Astrocyte of the hippocampus (primary cell): ENCODE measurements at places on chromosomes 3 and 15.

DNA sequence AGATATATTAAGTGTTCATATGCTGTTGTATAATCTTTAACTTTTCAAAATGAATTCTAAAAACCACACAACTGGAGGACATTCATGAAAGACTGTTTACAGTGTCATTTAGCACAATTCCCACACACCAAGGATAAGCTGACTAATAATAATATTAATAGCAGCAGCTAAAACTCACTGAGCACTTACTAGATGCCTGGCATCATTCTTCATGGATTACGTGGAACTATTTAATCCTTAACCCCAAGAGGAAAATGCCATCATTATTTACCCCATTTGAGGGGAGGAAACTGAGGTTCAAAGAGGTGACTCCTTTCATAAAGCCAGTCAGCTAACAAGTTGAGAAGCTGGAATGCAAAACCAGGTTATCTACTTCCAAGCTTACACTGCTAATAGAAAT lies 77.0 kb downstream of the TMEM108 start:
- no peak for DNase-seq

GRCh38 chr15:89328398-89329254 lies 6.0 kb downstream of the POLG start:
- no peak for DNase-seq

DNA sequence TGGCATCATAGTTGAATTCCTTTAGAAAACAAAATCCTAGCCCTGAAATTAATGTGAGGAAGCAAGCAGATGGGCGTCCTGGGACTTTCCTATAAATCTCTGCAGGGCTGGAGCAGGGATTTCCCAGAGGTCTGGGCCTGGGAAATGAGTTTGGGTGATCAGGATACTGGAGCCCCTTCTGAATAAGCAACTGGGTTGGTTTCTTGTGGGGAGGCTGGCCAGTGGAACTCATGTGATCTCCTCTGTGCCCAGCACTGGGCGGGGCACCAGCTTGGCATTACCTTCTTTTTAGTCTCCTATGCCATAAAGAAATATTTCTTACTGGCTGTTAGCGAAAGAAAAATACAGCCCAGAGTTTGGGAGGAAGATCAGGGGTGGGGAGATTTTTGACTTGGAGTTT lies 1.7 kb downstream of the THSD4 start:
- no peak for DNase-seq

DNA sequence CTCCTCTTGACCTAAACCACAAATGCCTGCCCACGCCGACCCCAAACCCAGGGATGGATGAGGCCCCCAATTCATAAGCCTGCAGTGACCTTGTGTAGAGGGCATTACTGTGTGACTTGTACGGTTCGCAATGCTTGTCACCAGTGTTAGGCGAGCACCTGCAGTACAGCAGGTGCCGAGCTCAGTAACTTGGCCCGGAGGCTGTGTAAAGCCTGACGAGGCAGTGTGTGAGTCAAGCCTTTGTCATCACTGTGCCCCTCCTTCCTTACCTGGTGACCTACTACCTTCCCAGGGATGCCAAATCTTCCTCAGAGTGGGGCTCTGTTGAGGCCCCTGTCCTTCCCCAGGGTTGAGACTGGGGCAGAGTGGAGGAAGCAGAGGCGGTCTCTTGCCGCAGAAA lies 37.2 kb upstream of the TMEM115 start:
- DNase-seq: no peak

GRCh38 chr3:148073721-148074456 lies 623.8 kb upstream of the AGTR1 start:
- DNase-seq: no peak

GRCh38 chr3:71069797-71070196 lies 513.7 kb downstream of the FOXP1 start:
- DNase-seq: no peak

DNA sequence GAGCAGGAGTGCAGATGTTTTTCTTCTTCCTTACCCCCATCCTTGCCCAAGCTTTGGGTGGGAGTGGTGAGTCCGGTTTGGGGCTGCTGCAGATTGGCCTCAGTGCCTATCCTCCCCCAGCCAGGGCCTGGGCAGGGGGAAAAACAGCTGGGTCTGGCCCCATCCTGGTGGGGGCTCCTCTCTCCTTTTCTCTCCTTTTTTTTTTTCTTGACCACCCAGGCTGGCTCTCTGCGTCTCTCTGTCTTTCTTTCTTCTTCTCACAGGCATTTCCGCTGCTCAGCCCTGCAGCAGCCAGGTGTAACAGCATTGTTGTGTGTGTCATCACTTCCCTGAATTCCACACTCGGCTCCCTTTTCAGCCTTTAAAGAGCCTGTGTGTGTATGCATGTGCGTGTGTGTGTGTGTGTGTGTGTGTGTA lies 2.0 kb downstream of the FOXL2NB start:
- no peak for DNase-seq

DNA sequence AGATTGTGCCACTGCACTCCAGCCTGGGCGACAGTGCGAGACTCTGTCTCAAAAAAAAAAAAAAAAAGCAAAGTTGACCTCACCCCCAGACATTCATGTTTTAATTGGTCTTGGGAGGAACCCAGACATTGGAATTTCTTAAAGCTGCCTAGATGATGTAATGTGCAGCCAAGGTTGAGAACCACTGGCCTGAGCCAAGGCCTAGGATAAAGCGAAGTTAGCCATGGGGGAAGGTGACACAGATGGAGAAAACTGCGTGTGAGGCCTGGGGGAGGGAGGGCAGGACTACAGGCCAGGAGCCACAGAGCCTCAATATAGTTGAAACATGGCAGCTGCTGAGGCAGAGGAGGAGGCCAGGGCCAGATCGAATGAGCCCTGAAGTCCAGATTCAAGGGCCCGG lies 21.0 kb downstream of the GLB1 start:
- peak; percentile 57 for DNase-seq

DNA sequence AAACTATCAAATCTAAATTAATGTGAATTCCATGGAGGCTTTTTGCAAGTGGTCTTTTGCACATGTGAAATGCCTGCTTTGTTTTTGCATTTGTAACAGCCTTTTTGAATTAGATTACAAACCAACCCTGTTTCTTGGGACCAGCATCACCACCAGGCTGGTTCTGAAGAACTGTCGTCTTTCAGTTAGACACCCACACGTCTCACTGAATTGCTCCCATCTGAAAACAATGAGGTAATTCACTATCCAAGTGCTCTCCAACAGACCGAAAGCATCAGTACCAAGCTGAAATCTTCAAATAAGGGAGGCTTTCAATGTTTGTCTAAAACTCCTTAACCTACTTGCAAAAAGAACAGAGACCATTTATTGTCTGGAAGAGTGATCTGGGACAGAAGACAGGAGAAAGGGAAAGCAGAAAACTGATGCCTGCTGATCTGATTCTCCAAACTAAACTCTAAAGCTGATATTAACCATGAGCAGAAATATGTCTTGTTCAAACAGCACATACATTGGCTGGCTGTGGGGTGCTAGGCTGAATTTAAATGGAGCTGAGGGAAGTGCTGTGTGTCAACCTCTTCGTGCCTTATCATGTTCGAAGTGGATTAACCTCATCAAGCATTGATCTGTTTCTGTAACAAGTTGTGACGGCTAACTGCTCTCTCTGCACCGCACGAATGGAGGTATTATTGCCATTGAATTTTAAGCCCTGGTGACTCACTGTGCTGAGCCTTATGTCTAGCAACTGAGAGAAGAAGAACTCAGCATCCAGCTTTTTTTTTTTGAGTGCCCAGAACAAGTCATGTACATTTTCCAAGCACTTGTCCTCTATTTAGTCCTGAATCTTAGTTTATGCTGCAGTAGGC lies 213.7 kb upstream of the P2RY1 start:
- peak; percentile 48 for DNase-seq
